ENCODE measurements at places on chromosomes 6 and 20. TPM values are rescaled to one million over a fixed set of nuclear protein-coding genes. Genes with fewer than 3 reads are reported as not detected.

The CCN2 gene
- total RNA-seq: 197 TPM

The MROH8 gene
- total RNA-seq: 1.3 TPM

The WFDC12 gene
- not detected for total RNA-seq

The EPHA7 gene
- total RNA-seq: 0.15 TPM

The DOK5 gene
- total RNA-seq: not detected

The GRM1 gene
- total RNA-seq: 0.02 TPM

The ARMC2 gene
- 2.2 TPM for total RNA-seq

The FAM209B gene
- 0.40 TPM for total RNA-seq

The HAO1 gene
- not detected for total RNA-seq

Data from A549 treated with Hydrocortisone at 1 μM for 4 hours (cell line).